ENCODE measurements at places on chromosomes 3 and 15.

GRCh38 chr15:94620632-94621031, 389.3 kb downstream of the MCTP2 start:
- DNase-seq = no peak

DNA sequence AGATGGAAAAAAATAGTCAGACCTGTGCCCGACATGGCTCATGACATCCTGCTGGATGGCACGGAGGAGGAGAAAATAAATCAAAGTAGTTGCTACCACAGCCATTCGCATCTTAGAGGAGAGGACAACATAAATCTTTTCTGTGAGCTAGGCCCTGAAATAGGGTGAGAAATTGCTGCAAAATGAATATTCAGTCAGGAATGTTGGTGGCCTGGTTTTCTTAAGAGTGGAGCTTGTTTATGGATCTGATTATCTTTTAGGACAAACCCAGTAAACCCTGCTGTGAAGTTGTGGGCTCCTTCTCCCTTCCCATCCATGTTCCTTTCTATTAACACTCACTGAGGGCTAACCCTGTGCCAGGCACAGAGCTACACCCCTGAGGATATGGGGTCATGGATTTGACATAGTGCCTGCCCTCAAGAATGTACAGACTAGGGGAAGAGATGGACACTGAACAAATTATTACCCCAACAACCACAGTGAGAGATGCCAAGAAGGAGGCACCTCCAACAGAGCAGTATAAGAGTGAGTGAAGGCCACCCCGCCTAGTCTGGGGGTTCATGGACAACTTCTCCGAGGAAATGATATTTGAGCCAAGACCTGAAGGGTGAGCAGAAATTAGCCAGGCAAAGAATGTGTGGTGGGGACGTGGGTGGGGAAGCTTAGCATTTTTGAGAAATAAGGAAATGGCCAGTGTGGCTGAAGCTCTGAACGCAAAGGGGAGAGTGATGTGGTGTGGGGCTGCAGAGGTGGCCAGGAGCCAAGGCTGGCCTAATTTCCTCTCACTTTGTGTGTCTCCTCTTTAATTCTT, 68.9 kb upstream of the ARL8B start:
- no peak for DNase-seq

- DNase-seq = no peak
Observed at GRCh38 chr3:13768453-13768852, 111.4 kb downstream of the WNT7A start.

DNA sequence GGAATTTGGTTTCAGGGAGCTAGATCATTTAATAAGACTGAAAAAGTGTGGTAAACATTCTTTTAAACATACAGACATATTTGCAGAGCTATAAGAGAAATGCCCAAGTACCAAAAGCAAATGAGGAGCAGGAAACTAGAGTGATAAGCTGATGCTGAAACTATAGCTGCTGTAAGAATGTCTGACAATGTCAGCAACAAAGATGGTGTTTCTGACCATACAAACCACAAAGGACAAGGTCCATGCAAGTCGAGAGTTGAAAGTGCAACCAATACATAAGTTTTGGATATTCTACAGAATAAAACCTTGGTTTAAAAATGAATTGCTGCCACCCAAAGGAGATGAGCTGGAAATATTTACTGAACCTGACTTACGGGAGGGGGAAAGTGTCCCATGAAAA, 610.2 kb downstream of the TBL1XR1 start:
- DNase-seq = no peak

- no peak for DNase-seq
Observed at GRCh38 chr3:1752205-1752604, 346.5 kb upstream of the CNTN4 start.

- DNase-seq = no peak
Observed at GRCh38 chr3:76554707-76555106, 485.2 kb upstream of the ROBO2 start.

DNA sequence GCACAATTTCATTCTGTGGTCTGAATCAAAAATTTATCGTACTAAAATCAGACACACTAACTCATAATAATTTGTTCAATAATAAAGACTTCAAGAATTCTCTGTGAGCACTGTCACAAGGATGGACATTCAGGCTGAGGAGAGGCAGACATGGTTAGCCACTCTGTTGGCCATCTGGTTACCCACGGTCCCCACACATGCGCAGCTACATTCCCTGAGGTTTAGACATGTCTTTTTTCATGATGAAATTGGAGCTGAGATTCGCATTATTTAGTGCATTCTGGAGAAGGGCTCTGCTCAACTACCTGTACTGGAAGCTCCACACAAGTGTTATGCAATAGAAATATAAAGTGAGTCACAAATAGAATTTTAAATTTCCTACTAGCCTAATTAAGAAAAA, 156.9 kb downstream of the SUCNR1 start:
- DNase-seq = no peak
